Glomerular endothelial cell (primary cell): ENCODE measurements at places on chromosomes 13 and 19. TPM values are rescaled to one million over a fixed set of nuclear protein-coding genes. Genes with fewer than 3 reads are reported as not detected.

NLRP9 gene
- total RNA-seq, result not detected in 2 replicates

GRCh38 chr13:54627646-54628372 lies 1599.2 kb downstream of the OLFM4 start:
- no peak for DNase-seq

- DNase-seq, result no peak
These were observed 107.0 kb downstream of the ZNF429 start for GRCh38 chr19:21612403-21612872.

DNA sequence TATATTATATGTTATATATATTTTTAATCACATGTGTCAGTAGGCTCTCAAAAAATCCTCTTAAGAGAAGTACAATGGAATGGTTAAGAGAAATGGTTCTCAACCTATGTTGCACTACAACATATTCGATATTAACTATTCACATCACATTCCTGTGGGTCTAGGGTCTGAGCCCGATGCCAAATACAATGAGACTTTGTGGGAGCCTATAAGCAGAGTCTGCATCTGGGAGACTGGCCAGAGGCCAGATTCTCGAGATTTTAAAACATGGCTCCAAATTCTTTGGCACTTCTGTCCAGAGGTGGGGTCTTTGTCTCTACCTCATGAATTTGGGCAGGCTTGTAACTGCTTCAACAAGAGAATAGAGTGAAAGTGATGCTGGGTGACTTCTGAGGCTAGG lies 79.4 kb upstream of the NBEA start:
- no peak for DNase-seq

DNA sequence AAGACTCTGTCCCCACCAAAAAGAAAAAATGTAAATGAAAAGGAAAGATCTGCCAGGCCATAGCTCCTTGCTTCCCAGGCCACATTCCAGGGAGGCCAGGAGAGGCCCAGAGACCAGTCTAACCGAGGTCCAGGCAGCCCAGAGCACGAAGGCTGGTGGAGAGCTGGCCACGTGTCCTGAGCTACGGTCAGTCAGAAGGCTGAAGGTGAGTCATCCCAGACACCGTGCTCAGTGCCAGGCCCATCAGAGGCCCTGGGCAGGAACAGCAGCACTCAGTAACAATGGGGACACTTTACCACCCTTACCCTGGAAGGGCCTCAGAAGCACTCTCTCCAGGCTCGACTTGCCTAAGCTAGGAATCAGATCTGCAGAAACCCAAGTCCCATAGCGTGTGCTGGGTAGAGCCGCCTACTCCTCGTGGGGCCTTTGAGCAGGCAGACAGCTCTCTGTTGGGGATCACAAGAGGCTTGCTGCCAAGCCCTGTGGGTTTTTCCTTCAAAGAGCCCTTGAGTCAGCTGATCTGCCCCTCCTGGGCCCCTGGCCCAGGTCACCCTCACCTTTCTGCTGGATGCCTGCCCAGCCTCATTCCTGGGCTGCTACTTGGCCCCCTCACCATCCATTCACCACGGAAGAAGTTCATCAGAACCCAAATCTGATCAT lies 11.6 kb upstream of the DNMT1 start:
- no peak for DNase-seq
